ENCODE measurements at places on chromosomes 4 and X.

DNA sequence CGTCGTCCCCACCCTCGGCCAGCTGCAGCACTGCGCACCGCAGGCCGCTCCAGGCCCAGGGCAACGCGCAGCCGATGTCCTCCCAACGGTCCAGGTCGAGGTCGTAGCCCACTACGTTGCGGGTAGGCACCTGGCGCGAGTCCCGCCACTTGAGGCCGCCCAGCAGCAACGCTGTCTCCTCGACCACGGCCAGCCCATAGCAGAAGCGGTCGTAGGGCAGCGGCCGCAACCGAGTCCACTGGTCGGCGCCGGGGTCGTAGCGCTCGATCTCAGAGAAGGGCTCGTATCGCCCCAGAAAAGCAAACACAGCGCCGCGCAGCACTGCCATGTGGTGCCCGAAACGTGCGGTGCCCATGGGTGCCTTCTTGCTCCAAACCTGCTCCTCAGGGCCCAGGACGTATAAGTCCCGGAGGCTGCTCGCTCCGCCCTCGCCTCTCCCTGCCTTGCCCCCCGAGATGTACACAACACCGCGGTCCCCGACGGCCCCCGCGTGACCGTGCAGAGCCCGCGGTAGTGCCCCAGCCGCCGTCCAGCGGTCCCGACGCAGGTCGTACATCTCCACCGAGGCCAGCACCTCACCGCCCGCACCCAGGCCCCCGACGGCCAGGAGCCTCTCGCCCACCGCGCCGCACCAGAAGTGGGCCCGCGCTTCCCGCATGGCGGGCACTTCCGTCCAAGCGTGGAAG lies 2.1 kb downstream of the KLHL34 start:
- no peak for DNase-seq

DNA sequence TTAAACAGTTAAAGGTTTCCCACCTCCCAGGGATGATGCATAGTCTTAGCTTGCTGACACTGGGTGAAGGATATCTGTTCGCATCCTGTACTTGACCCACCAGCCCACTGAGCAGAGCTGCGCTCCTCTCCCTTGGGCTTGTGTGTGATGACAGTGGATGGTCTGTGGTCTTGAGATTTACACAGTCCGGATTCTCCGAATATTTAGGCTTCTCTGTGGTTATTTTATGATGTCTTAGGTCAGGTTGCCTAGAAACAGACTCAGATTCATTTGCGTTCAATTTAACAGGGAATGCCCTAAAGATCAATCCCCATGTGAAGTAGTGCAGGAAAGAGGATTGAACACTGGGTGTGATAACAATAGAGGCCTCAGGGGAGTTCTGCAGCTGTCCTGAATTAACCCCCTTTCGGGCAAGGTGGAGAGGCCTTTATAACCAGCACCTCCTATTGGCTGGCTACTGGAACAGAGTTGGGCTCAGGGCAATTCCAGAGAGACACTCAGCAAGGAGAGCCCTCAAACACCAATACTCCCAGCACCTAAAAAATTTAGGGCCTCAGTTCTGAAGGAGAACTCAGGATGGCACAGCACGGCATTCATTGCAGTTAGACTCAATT lies 653.2 kb upstream of the GALNT7 start:
- DNase-seq = no peak

DNA sequence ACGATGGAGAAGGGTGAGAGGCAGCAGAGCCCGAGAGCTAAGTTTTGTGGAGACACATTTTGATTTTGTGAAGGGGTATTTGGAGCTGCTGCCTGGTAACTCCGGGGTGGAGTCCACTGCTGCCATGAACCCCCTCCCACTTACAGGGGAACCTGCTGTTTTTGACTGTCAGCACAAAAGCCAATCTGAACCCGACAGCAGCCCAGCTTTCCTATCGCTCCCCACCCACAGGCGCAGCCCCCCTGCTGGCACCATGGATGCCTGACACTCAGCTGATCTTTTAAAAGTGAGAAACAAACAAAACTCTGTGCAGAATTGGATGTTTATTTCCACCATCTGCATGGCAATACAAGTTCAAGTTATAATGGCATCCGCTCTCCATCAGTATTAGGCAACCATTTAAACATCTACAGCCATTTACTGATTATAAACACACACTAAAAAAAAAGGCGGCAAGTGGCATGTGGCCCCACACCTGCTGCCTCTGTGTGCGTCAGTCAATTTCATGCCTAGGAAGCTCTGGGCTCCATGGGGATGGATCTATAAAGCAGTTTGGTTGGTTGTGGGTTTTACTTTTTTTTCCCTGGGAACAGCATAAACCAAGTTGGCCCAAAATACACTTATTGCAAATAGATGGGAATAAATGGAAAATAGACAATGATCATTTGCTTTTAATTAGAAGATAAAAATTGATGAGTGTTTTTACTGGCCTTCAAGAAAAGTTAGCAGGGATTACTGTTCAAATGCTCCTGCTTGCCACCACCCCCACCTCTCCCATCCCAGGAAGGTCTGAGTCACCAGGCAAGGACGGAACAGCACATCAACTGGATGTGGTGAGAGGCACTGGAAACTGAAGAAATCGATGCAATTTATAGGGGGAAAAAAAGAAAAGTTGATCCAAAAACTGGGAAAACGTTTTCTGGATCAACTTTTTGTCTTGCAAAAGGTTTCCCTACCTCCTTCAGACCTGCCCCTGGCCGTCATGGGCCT lies 46.0 kb downstream of the SEPSECS start:
- no peak for DNase-seq

DNA sequence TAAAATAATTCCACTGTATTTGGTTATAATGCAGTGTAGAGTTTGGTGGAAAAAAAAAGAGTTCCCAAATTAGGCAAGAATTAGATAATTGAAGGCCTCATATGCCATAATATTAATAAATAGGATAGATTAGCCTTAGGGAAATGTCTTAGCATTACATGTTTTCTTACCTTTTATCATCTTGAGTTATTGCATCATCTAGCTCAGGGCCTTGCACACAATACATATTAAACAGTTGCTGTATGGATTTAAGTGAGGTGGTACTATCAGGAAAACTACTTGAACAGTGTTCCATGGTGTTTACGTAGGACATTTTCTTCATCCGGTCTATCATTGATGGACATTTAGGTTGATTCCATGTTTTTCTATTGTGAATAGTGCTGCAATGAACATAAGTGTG lies 419.4 kb downstream of the EPHA5 start:
- DNase-seq = no peak

GRCh38 chr4:82733636-82734035 lies 65.0 kb downstream of the SCD5 start:
- DNase-seq = no peak

- DNase-seq = no peak
Observed at GRCh38 chrX:153670748-153671588, 2.6 kb downstream of the PNCK start.

DNA sequence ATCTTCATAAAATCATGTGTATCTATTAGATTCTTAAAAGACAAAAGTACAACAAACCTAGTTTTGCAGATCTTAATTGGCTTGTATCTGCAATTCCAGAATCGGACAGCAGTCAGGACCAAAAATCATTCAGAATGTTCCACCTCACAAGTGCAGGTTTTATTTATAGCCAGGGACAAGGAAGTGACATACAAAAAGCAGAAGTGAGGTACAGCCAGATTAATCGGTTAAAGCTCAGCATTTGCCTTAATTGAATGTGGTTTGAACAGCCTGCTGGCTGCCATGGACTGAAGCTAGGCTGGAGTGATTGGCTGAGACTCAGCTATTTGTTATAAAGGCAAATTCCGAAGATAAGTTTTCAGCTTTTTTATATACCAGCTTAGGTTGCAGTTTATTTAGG lies 932.6 kb downstream of the C4orf33 start:
- no peak for DNase-seq

DNA sequence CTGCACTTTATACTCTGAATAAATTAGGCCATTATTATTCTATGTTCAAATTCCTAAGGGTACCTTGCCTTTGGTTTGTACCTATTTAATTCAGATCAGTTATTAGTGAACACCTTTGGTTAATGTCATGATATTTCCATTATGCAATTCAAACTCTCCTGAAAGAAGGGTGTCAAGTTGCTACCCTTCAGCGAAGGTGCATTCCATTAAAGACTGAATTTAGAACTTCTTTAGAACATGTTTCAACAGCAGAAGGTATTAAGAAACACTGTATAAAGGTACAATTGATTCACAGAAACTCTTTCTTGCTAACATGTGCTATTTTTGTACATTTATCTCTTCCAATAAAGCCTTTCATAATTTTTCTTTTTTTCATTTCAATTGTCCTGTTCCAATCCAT lies 1545.4 kb upstream of the PCDH10 start:
- DNase-seq = no peak

GRCh38 chr4:86741846-86742245 lies 107.3 kb downstream of the SLC10A6 start:
- no peak for DNase-seq

DNA sequence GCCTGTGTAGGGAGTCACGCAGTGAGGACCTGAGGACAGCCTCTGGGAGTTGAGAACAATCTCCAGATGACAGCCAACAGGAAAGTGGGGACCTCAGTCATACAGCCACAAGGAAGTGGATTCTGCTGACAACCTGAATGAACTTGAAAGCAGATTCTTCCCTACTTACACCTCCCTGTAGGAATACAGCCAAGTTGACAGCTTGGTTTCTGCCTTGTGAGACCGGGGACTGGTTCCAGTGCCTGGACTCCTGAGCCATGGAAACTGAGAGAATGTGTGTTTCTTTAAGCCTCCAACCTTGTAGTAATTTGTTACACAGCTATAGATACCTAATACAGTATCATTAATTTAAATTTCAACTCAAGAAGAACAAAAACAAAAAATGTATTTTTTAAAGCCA lies 107.5 kb downstream of the CNKSR2 start:
- DNase-seq = no peak

DNA sequence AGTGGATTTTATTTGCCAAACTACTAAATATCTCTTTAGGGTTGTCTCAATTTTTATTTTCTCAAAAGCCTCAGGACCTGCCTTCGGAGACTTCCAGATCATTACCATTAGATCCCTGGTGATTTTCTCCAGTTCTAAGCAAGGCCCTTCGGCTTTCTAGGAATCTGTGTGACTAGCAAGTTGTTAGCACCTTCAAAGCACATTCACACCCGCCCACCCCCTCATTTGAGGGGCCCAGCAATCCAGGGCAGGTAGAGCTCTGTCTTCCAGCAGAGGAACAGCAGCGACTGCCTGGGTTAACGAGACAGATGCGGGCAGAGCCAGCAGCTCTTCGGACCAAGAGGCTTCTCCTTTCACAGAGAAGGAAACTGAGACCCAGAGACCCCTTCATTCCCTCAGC lies 2.0 kb downstream of the WDR1 start:
- no peak for DNase-seq

GRCh38 chr4:174522183-174523024 lies at the start of gene HPGD:
HPGD (minus strand) TSS chr4:174522488; CDS start chr4:174522451, 37 bp downstream.
- DNase-seq = peak; percentile 79

DNA sequence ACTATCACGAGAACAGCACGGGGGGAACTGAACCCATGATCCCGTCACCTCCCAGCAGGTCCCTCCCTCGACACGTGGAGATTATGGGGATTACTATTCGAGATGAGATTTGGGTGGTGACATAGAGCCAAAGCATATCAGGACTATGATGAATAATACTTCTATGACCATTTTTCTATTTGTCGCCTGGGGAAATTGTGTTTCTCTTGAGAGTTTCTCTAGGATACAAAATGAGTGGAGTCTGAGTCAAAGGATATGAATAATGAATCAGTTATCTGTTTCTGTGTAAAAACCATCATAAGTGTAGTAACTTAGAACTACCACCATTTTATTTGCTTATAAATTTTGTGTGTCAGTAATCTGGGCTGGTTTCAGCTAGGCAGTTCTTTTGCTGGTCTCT lies 533.0 kb upstream of the ARX start:
- no peak for DNase-seq
